Stimulated activated CD4-positive, alpha-beta T cell treated with anti-CD3 and anti-CD28 coated beads, Interleukin-12 subunit alpha, Interleukin-12 subunit beta, amount 100 ng/mL, for 4 hours (primary cell): ENCODE measurements at places on chromosomes 12 and 14.

DNA sequence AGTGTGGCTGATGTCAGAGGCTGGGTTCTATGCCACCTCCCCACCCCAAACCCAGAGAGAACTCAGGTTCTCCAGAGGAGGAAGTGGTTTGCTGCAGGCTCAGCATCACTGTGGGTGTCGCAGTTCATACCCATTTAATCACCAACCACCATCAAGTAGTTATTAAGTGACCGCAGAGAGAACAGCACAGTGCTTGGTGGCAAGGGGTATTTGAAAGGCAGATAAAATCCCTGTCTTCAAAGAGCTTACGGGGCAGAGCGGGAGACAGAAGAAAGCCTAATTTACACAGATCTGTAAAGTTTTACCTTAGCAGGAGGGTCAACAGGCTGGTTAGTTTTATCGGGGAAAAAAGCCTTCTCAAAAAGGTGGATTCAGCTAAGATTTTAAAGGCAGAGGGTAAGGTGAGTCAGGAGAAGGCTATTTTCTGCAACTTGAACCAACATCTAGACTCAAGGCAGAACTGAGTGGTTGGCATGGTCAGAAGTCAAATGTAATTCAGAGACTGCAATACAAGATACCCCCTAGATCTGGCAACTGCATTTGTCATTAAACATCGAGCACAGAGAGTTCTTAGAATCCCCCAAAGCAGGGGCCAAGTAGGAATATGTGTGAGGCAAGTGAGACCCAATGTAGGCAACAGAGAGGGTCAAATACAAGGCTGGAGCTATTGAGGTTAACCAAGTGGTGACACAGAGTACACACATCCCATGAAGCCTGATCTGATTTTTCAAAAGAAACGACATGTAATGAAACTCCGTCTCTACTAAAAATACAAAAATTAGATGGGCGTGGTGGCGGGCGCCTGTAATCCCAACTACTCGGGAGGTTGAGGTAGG is 13.2 kb downstream of the PXN start:
- DNase-seq: peak; percentile 45

- no peak for DNase-seq
Measured at GRCh38 chr14:53103636-53104340, 49.3 kb downstream of the DDHD1 start.

GRCh38 chr12:55742719-55743405 is at the start of gene GDF11:
Gene GDF11, plus strand, starts transcription at chr12:55743122. Its CDS starts 195 bp downstream, at chr12:55743317.
- DNase-seq: peak; percentile 72

DNA sequence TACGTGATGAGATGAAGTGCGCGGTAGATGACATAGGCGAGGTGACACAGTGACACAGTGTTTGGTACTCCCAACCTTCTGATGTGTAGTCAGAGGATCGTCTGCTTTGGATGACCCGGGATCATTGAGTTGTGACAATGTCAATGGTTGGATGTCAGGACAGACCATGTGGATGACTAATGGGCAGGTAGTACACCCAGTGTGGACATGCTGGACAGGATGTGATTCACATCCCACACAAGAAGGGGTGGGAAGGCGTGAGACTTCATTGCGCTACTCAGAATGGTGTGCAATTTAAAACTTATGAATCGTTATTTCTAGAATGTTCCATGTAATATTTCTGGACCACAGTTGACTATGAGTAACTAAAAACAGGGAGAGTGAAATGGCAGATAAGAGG is 23.8 kb downstream of the MAP3K9 start:
- no peak for DNase-seq

- no peak for DNase-seq
Measured at GRCh38 chr14:105023144-105023543, 2.3 kb upstream of the CDCA4 start.

GRCh38 chr12:114779186-114779585 is 95.2 kb upstream of the TBX3 start:
- no peak for DNase-seq

GRCh38 chr12:108511633-108512540 is 3.2 kb upstream of the FICD start:
- peak; percentile 70 for DNase-seq

DNA sequence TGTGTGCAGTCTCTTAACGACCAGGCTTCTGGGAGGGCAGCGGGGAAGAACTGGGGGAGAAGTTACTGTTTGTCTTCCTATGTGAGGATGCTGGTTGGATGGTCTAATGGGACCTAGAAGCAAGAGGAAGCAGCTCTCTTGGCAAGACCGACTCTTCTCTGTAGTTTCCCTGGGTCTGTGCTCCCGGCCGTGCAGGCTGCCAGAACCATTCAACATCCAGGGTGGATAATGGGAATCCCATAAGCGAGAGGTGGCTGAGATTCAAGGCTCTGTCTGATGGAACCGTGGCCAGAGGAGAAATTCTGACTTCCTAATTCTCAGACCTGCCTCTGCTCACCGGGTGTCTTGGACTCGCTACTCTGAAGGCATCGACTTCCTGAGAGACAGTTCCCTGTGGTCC is 561.0 kb upstream of the TBX3 start:
- DNase-seq: no peak

DNA sequence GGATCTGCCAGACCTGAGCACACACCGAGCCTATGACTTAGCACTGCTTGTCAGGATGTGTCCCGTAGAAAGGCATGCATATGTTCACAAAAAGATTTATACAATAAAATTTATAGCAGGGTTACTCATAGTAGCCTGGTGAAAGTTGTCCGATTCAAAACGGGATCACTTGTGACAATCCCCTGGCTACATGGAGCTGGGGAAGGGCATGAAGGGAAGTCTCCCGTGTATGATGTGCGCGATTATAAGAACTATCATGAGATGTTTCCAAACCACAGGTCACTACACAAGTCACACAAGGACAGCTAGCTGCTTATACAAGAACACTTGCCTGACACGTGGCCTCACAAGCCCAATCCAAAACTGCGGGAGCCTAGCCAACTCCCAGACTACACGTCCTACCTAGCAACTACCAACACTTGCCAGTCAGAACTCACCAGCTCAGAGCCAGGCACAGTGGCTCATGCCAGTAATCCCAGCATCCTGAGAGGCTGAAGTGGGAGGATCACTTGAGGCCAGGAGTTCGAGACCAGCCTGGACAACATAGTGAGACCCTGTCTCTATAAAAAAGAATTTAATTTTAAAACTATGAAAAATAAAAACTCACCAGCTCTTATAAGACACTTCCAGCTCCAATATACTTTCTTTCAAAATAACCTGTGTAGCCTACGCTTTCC is 7.5 kb upstream of the CDCA4 start:
- DNase-seq: no peak

DNA sequence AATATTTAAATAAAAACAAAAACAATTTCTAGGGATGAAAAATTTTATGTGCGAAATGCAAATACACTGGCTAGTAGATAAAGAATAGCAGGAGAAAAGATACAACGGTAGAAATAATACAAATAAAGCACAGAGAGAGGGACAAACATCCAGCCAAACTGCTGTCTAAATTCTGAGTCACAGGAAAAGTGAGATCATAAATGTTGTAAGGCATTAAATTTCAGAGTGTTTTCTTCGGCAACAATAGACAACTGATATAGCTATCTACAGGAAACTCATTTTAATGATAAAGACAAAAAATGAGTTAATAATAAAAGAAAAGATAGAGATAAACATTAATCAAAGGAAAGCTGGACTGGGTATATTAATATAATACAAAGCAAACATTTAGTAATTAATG is 122.2 kb downstream of the NTS start:
- no peak for DNase-seq

DNA sequence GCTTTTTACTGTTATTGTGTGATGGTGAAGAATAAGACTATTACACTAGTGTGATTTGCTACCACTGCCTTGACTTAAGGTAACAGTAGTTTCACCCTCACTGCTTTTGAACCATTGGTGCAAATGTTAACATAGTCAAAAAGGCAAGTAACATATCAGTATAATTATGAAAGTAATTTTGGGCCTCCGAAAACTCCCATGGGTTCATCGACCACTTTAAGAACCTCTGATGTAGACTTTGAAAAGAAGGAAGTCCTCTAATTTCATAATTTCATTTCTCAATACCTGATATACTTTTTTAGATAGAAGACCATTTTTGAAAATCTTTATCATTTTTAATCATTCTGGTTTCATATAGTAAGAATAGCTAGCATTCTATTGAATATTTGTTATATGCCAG is 57.7 kb downstream of the ETNK1 start:
- no peak for DNase-seq

DNA sequence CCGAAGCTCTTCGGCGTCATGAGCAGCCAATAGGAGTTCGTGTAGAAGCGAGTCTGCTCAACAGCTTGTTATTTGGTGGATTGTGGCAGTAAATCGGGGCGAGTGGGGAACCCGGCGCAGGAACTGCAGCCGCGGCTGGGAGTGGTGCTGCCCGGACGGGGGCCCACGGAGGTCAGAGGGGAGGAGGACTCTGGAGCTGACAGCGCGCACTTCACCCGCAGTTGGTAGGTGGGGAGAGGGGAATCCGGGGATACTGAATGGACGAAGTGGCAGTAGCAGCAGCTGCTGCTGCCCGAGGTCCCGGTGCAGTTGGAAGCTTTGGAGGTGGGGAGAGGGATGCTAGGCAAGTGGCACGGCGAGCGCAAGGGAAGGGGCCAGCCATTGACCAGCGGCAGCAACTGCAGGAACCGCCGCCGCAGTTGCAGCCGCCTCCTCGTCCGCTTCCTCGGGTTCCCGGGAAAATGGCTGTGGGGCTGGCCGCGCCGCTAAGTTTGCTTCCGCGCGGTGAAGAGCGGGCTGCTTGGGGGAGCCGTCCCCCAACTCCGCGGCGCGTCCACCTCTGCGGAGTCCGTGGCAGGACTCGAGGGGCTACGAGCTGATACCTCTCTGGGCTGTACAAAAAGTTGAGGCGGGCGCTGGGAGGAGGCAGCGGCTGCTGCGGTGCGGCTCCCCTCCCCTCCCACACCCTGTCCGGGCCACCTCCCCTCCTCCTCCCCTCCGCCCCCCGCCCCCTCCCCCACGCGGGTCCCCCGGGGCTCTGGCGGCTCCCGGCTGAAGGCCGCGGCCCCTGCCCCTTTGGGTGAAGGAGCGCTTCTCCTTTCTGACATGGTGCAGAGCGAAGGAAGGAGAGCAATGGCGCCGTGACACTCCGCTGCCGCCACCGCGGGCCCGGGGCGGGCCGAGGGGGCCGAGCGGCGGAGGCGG is at the start of gene ARID4A:
ARID4A (plus strand) TSS at position 79 of the 924 bp plus-strand sequence. CDS start 1,300 bp downstream, outside the sequence.
- DNase-seq: peak; percentile 62

- DNase-seq: no peak
Measured at GRCh38 chr12:76444408-76444984, 96.3 kb upstream of the BBS10 start.
